ENCODE measurements at places on chromosomes 7 and 10. TPM values are rescaled to one million over a fixed set of nuclear protein-coding genes. Genes with fewer than 3 reads are reported as not detected.

Gene DYDC2
- not detected for total RNA-seq

Gene SPDYE16
- total RNA-seq = not detected

Gene SEC61A2
- total RNA-seq = 4.7 TPM

Gene ITGA8
- under 0.01 TPM for total RNA-seq

Gene KNDC1
- total RNA-seq = under 0.01 TPM

Gene TMEM229A
- not detected for total RNA-seq

Gene GOLGA7B
- total RNA-seq = under 0.01 TPM

Gene CLDN4
- total RNA-seq = under 0.01 TPM

Gene EN2
- total RNA-seq = 0.09 TPM

Gene MYL10
- not detected for total RNA-seq

Gene AOC1
- total RNA-seq = not detected

Gene CYP2C19
- total RNA-seq = not detected
